ENCODE measurements at places on chromosomes 11 and 22.

DNA sequence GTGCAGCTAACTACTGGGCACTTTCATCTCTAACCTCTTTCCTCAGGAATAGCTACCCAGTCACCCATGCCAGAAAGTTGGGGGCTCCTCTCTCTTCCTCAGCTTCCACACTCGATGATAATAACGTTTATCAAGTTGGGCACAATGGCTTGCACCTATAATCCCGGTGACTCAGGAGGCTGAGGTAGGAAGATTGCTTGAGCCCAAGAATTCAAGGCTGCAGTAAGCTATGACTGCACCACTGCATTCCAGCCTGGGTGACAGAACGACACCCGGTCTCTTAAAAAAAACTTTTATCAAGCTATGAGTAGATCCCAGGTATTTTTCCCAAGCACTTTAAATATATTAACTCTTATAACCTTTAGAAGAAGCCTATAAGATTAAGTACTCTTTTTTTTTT, 2.0 kb downstream of the SF3A1 start:
- no peak for DNase-seq

DNA sequence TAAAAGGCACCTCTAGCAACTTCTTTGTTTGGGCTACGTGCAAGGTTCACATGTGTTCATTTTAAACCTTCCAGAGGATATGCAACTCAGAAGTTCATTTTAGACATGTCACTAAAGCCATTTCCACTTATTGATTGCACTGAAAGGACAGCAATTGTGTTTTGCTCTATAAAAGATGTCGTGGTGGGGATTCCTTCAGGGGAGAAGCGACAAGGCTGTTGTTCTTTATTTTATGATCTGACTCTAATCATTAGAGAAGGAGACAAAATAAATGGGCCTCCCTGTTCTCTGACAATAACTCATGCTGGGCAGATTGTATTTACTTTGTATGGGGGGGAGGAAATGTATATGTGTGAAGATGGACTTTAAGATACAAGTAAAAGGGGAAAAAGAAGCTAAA, 370.1 kb upstream of the ARHGAP42 start:
- no peak for DNase-seq

GRCh38 chr22:22712666-22713365, 68.4 kb downstream of the GGTLC2 start:
- no peak for DNase-seq

DNA sequence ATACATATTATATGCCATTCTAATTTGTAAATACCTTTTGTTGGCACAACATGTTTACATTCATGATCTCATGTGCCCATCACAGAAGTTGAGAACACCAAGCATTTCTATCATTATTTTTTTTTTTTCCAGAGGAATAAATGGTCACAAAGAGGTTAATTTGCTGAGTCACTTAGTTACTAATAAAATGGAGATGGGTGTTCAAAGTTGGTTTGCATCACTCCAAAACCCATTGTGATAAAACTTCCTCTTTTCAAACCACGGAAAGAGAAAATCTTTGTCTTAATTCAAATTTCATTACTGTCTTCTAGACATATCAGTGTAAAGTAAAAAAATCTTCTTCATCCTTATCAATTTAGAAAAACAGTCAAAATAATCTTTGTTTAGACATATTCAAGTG, 636.8 kb upstream of the CCDC179 start:
- no peak for DNase-seq

DNA sequence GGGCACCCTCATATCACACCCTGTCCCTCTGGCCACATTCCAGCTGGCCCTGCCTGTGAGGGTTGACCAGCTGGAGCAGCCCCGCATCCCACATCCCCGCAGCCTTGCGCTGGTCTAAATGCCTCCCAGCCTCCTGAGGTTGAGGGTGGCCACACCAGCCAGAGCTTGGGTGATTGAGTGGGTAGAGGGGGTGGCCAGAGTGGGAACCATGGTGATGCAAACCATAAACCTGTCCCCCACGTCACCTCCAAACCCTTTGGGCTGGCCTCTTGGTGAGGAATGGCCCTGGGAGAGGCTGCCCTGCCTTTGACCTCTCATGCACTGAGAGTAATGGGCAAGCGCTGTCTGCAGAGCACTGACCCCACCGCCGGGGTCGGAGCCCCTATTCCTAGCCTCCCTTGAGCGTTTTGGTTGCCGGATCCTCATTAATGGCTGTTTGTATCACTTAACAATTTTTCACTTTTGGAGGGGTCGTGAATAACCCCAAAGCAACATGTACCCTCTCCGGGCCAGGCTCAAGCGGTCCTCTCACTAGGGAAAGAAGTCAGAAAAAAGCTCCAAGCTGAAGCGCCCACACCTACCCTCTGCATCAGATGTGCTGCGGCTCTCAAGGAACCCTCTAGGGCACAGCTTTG, 16.0 kb upstream of the KCNQ1OT1 start:
- DNase-seq: no peak

DNA sequence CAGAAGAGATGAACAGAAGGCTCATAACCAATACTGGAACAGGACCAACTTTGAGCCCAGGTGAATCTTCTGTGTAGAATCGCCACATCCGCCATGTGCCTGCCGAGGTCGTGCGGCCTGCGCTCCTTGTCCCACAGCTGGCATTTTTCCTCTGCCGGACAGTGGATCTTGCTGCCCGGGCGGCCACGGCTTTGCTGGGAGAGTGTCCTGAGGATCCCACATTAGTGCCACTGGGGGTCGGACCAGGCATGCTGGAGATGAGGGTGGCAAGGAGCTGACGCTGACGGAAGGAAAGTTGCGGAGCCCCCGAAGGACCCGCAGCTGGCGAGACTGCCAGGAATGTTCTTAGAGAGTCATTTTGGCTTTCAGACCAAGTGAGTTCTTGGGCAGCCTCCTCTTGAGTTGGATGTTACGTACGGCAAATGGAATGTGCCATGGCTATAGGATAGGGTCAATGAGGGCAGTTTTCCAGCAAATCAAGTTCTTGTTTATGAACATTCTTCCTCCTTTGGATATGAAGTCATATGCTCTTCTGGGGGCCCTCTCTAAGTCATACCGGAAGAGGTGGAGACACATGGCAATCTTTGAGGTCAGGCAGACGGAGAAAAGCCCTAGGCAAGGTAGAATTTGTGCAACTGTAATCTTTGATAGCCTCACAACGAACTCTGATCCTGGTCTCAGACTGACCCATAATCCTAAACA, 57.4 kb upstream of the NUP160 start:
- DNase-seq: no peak

DNA sequence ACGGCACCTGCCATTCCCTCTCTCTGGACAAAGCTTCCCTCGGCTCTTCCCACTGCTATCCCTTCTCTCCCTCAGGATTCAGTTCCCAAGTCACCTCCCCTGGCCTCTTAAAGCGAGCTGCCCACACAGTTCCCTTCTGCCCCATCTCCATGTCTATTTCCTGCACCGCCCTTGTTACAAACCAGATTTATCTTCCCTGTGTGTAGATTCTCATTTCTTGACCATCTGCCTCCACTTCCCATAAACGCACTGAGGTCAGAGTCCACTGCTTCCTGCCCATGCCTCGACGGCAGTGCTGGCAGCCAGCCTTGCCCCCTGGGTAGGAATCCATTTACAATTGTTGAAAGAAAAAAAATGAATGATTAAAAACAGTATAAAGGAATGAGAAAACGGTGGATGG, 11.6 kb upstream of the APOBEC3B start:
- DNase-seq: no peak

GRCh38 chr11:117941163-117941707, 12.0 kb upstream of the TMPRSS13 start:
- DNase-seq: no peak

- DNase-seq: no peak
Measured at GRCh38 chr11:7292922-7293321, 41.2 kb downstream of the SYT9 start.

DNA sequence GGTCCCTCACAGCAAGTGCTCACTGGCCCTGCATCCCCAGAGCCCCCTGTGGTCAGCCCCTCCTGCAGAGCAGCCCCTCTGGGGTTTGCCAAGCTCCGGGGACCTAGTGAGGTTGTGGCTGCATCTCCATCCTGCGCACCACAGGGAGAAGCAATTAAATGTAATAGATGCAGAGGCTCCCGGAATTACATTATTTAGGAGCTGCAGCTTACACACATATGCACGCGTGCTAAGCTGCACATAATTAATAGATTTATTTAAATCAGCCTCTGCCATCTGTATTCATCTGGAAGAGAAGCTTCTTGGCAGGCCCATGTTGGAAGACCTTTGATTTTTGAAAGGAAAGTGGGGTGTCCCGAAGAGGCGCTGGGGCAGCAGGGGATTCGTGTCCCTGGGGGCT, 1271.5 kb downstream of the BRD1 start:
- no peak for DNase-seq

GRCh38 chr11:57493507-57494503, 21.7 kb downstream of the SLC43A1 start:
- DNase-seq: no peak

- DNase-seq: peak; percentile 27
Measured at GRCh38 chr11:44096360-44097185, 1.1 kb downstream of the EXT2 start.

GRCh38 chr22:24474221-24474620, 20.9 kb upstream of the UPB1 start:
- peak; percentile 74 for DNase-seq

DNA sequence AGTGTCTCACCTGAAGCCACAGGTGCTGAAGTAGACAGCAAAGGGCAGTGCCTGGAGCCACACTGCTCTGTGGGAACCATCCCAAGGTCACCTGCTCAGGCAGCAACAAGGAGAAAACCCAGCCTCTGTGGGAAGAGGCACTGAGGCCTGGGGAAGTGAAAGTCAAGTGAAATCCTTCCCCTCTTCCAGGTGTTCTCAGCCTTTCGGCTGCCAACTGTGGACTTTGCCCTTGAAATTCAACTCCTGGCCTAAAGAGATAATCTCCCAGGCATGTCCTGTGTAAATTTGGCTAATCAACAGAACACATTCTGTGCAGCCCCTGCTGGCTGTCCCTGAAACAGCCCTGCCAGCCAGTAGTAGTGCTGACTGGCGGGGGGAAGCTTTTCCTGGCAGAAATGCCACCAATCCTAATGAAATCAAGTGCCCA, 112.1 kb downstream of the RPL27A start:
- no peak for DNase-seq

- DNase-seq: peak; percentile 38
Measured at GRCh38 chr22:27462190-27462589, 339.4 kb downstream of the MN1 start.

DNA sequence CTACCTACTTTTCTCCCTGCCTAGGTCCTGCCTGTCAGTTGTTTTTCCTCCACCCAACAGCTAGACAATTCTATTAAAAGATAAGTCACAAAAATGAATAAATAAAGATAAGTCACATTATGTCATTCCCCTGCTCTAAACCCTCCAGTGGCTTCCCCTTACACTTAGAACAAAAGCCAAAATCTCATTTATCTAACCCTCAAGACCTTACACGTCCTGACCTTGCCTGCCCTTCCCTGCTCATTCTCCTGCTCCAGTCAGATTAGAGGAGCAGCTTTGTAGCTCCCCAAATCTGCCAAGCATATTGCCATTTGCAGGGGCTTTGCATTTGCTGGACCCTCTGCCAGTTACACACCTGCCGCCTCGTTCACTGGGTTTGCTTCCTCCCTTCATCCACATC, 16.7 kb downstream of the KREMEN1 start:
- no peak for DNase-seq

DNA sequence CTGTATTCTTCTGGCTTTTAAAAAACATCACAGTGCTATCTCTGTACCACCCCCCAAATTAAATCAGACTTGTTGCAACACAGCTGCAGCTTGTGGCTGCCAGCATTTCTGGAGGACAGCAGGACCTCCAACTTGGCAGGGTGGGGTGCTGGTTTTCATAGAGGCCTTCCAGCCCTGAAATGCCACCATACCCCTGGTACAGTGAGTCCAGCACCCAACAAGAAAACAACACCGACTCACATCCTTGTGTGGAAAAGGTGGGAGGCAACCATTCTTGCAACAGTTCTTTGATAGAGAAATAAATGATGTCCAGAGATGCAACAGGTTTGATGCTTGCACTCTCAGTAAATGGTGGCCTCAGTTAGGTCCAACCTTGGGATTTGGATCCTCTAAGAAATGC, 96.0 kb downstream of the ABTB2 start:
- no peak for DNase-seq

GRCh38 chr11:79044201-79044600, 396.6 kb downstream of the TENM4 start:
- DNase-seq: no peak

All from GM04504 (cell line).